RCC 7860 (cell line): ENCODE measurements at places on chromosomes 1 and 21.

DNA sequence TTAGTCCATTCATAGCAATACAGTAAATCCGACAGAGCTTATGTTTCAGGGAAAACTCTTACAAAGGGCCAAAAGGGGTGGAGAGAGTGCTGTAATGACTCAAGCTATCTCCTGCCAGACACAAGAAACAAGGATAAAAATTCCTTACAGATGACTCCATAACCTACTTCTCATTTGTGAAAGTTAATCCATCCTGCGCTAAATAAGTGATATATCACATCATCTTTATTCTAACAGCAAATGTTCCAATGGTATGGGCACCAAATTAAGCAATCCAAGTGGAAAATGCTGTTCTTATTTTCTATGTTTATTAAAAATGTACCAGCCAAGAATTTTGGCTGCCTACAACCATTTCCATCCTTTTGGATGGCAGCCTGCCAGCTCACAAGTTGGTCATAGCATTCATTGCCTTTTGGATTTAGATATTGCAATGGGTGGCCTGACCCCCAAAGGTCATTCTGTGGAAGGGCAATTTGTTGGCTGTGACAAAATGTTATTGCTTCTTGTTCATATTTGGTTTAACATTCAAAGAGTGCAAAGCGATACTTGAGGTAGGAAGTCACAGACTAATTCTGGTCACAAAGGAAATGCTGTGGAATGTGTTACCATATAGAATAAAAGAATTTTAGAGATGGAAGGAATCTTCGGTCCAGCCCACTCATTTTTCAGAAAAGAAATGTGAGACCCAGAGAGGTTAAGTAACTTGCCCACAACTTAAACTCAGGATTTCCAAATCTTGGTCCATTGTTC lies 2.8 kb upstream of the ENAH start:
- peak; percentile 98 for DNase-seq

DNA sequence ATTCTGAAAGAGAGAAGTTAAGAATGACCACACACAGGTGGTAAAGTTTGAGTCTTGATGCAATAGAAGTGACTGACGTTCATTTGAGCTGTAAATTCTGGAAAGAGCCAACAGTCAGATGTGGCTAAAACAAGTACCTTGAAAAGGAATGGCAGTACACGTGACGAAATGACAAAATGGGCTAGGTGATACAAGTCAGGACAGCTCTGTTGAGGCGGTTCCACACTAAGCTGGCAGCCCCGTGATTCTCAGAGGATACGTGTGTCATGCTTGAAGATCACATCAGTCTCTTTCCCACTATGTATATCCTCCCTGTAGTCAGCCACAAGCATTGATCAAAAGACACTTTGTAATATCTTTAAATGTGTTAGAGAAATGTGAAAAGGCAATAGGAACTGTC lies 881.3 kb upstream of the ADGRL2 start:
- DNase-seq = no peak

DNA sequence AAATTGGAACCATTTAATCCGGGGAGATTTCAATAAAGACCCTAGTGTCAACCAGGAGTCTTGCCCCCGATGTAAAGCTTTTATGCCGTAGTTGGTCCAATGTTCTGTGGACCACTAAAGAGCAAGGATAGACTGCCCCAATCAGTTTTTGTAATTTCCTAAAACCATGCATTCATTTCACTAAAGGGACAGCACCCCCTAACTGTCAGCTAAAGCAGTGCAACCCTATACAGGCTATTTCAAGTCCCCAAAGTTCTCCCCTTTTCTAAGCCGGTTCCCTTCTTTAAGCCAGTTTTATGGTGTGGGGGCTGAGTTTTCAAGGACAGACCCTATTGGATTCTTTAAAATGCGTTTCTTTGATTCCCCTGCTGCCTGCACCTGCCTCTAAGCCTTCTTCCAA lies 12.7 kb upstream of the PDPN start:
- no peak for DNase-seq

DNA sequence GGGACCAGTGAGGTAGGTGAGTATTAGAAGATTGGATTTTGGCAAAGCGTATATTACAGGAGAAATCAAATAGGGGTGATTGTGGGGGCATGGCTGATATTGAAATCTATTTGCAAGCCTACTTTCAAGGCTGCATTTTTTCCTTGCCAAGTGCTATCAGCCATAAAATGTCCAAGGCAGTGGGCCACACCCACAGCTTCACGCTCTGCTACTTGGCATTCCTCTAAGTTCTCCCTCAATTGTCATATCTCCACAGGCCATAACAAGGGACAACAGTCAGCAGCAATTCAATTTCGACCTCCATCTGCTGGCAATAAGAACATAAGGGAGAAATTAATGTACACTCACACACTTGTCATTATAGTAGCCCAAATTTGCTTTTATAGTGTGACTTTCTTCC lies 667.1 kb upstream of the PKN2 start:
- no peak for DNase-seq

- DNase-seq = no peak
Observed at GRCh38 chr1:167833904-167834303, 80.0 kb downstream of the ADCY10 start.

GRCh38 chr1:17566892-17567291 lies 27.4 kb downstream of the ARHGEF10L start:
- no peak for DNase-seq

- DNase-seq = no peak
Observed at GRCh38 chr1:17196496-17197185, 8.3 kb upstream of the PADI1 start.

GRCh38 chr1:4375812-4376211 lies 278.6 kb upstream of the AJAP1 start:
- peak; percentile 80 for DNase-seq

- DNase-seq = no peak
Observed at GRCh38 chr1:171397851-171398469, 84.0 kb downstream of the FMO4 start.

DNA sequence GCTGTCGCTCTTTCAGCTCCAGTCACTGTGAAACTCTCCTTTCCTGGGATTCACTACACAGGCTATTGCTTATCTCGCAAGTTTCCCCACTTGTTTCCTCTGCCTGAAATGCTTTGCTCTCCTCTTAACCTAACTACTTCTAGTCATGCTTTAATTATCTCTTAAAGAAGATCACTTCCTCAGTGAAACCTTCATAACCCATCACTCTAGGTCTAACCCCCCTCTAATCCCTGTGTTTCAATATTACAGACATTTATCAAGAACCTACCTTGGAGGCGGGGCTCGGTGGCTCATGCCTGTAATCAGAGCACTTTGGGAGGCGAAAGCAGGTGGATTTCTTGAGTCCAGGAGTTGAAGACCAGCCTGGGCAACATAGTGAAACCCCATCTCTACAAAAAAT lies 16.7 kb upstream of the ZNF644 start:
- DNase-seq = no peak

DNA sequence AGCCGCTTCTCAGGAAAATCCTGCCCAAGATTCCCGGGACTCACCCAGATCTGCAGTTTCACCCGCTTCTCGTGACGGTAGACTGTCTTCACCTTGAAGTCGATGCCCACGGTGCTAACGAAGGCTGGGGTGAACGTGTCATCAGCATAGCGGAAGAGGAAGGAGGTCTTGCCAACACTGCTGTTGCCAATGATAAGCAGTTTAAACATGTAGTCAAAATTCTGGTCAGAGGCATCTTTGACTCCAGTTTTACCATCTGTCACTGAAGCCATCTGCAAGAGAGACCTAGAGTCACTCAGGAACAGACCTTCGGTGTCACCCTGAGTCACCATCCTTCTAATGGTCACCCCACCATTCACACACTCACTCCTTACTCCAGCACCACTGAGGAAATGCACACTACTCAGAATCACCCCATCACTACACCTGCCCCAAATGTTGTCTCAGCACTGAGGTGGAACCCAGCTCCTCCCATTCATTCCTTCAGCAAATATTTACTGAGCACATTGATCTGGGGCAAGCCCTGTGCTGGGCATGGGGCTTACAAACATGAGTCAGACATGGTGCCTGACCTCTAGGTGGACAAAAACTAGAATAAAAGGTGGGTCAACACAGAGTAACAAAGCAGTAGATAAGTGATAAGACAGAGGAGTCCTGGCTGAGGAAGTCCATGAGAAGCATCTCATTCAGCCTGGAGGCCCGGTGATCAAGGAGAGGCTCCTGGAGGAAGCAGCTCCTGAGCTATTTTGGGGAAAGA lies 13.5 kb downstream of the RAB3B start:
- no peak for DNase-seq

GRCh38 chr1:54493608-54494007 lies 54.4 kb upstream of the ACOT11 start:
- DNase-seq = peak; percentile 8

DNA sequence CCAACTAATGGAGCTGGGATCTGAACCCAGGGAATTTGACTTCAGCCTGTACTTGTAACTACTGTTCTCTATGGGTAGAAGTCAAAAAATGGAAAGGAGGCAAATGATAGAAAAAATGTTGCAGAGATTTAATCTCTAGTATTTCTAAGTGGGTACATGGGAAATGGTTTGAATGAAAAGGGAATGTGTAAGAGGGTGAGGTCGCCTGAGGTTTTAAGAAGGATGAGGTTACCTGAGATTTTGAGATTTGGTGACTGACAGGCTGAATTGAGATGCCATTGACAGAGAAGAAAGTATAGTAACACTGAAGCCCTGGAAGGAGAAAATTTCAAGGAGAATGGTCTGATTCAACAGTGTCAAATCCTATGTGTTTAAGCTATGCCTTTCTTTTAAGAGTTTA lies 5.5 kb downstream of the CAMSAP2 start:
- no peak for DNase-seq

GRCh38 chr1:172704001-172704400 lies 45.1 kb downstream of the FASLG start:
- DNase-seq = no peak

- DNase-seq = no peak
Observed at GRCh38 chr1:163771637-163772036, 449.9 kb downstream of the NUF2 start.

DNA sequence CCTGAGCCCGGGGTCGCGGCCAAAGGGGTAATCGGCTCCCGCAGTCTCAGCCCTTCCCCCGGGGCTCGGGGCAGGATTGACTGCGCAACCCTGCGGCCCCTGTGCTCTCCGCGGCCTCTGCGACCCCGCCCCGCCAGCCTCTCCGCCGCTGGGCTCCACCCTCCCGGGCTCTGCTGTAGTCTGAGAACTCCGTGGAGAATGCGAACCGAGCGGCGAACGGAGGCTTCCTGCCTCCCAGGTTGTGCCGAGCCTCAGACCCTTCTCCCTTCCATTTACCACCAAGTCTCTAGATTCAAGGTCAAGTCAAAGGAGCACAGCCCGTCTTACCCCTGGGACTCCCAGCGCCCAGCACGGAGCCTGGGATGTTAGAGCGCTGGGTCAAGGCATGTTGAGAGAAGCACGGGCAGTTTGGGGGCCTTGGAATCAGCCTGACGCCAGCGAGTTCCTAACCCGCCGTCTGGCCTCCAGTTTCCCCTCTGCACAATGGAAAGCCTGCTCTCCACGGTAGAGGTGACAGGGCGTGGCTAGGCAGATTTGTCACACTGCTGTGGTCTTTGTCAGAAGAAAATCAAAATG lies 3.0 kb downstream of the ATP2B4 start:
- DNase-seq = no peak

DNA sequence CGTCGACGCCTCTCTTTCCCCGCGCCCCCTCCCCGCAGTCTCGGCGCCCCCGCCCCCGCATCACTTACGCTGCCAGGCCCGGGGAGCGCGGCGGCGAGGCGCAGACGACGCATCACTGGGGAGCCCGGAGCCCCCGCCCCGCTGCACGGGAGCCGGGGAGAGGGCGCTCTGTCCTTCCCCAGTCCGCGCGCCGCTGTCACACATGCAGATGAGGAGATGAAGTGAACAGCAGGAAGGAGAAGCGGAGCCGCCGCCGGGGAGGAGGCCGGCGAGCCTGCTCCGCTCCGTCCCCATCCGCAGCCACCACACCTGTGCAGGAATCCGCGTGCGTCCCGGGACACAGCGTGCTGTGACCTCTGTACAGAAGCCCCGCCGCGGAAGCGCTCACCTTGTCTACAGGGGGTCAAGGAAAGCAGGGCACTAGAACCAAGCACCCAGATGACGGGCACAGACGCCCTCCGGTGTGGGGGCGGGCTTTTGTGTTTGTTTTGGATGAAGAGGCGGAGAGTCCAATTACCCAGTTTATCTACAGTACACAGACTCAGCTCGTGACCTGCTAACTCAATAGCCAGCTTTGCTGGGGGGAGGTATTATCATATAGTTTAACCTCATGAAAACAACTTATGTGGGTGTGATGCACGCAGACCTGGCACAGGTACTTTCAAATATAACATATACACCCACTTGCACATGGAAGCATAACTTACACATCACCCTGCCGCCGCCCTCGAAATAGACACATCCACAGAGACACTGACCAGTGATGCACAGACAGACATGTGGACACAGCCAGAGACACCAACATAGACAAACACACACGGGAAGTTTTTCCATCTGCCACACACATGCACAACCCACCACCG lies 12.4 kb downstream of the KLHDC8A start:
- DNase-seq = no peak

DNA sequence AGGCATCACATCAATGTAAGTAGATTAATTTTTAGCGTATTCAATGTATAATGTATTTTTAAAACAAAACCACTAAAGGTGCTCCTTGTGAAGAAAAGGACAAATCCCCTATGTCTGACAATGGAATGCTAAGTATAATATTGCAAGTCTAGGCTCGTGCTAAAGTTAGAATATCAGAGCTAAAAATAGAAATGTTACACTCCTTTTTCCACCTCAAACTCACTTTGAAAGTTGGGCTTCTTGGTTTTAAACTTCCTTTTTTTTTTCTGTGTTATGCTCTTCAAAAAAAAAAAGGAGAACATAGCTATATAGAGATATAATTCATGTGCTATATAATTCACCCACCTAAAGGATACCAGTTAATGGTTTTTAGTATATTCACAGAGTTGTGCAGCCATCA lies 3.6 kb upstream of the SERBP1 start:
- DNase-seq = no peak

- no peak for DNase-seq
Observed at GRCh38 chr1:247535402-247535801, 838 bp downstream of the OR2C3 start.

GRCh38 chr1:235919833-235920441 lies 53.2 kb upstream of the LYST start:
- peak; percentile 67 for DNase-seq

DNA sequence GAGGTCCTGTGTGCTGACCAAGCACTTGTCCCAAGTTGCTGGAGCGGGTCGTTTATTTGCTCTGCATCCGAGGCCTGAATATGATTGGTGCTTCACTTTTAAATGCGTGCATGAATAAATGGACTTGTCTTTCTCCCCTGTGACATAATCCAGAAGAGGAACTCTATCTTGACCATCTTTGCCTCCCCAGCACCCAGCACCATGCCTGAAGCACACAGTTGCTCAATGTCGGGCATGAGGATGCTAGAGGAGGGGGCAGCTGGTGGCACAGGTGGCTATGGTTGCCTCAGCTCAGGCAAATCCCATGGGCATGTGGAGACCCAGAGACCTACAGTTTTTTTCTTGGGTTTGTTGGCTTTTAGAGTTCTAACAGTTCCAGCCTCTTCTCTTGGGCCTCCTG lies 142.6 kb downstream of the KAZN start:
- no peak for DNase-seq

DNA sequence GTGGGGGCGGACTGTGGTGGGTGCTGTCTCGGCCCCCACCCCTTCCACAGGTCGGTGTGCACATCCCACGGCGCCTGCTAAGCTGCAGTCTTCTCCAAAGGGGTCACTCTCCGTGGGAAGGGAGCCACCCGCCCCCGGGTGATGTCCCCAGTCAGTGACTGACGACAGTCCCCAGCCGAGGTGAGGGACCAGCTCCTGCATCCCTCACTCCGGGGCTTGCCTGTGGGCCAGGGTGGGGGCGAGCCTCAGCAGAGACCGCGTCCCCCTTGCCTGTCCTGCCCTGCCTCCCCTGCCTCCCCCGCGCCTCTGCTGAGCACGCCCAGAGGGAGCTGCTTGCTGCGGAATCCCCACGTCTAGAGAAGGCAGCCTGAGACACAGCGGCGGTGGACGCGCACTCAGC lies 35.9 kb upstream of the PDE9A start:
- no peak for DNase-seq
